CD4-positive, alpha-beta T cell treated with Interleukin-1 beta for 1 hour (primary cell): ENCODE measurements at places on chromosomes 5 and 9.

DNA sequence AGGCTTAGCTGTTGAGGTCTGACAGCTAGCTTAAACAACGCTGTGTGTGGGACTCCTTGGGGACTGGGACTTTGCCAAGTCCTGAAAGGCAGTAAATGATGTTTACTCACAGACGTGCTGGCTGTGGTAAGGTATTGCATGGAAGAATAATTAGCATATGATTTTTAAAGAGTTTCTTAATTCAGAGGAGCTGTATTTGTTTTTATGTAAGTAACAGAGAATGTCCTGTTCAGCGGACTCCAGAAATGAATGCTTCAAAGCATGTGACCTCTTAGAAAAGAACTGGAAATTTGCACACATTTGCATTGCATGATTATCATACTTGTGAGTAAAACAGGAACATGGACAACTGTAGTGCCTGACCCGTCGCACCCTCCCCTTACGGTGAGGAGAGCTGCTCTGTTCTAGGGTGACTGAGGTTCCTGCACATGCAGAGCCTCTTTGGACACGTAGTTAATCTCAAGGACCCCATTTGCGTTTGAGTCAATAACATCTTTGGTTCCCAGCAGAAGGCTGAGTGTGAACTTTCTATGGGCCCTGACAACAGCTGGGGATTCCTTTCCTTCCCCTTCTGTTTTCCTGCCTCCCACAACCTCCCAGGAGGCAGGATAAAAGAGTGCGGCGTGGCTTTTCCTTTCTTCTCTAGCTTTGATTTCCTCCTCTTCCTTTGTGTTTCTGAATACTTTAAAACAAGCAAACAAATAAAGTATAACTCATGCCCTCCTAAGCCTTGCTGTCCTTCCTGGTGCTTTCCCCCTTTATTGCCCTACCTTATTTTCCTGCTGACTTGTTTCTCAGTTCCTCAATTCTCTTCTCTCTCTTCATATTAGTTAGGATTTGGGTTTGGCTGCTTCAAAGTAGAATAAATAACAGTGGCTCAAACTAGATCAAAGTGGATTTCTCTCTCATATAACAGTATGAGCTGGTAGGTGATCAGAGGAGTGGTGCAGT, 157.2 kb upstream of the CD180 start:
- DNase-seq = no peak

- DNase-seq = no peak
These were observed 2.5 kb downstream of the FBXO4 start for GRCh38 chr5:41927604-41928003.

GRCh38 chr5:56358703-56359681, 125.9 kb upstream of the ANKRD55 start:
- no peak for DNase-seq

DNA sequence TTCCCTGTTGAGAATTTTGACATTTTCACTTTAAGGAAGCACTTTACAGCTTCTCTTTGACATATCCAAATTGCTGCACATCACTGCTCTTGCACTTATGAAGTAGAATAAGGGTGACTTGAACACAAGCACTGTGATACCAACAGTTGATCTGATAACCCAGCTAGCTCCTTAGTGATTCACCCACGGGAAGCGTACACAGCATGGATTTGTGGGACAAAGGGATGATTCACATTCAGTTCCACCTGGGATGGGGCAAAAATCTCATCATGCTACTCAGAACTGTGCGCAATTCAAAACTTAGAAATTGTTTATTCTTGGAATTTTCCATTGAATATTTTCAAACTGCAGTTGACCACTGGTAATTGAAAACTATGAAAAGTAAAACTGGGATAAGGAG, 1565.5 kb upstream of the CDH9 start:
- no peak for DNase-seq

DNA sequence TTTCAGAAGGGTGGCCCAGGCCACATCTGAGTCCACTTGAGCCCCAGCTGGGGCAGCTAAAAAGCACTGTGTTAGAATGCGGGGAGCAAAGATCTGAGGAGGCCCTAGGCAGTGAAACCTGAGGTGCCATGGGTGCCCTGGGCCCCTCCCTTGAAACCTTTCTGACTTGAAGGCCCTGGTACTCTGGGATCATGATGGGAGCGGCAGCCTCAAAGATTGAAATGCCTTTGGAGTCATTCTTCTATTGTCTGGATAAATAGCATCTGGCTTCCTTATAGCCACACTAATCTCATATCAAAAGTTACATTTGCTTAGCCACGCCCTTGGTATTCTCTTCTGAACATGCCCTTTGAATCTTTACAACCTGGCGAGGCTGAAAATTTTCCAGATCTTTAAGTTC, 7.7 kb upstream of the SEMA5A start:
- no peak for DNase-seq
